Left colon (tissue), 2 donors: ENCODE measurements at places on chromosomes 5 and 9.
A peak's percentile ranks its signal among the peaks of the same experiment; 100 is the strongest.

GRCh38 chr5:130871346-130872086 is 293.5 kb downstream of the HINT1 start:
- DNase-seq = no peak

DNA sequence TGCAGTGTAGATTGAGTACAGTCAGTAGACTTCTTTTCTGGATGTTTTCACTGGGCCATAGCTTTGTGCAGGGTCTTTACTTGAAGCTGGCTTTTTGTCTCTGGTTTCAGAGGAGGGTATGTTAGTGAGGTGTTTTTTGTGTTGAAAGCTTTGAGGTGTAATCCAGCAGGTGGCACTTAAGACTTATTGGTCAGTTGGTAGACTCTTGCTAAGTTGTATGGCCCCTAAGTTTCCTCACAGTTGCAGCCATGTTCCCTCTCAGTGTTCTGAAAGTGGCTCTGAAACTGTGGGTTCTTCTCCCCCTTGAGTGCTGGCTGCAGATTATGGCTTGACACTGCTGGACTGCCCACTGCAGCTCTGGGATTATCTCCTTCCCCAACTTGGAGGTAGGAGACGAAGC is 55.7 kb upstream of the SLC44A1 start:
- no peak for DNase-seq

GRCh38 chr5:106797996-106798395 is 872.7 kb downstream of the EFNA5 start:
- no peak for DNase-seq

DNA sequence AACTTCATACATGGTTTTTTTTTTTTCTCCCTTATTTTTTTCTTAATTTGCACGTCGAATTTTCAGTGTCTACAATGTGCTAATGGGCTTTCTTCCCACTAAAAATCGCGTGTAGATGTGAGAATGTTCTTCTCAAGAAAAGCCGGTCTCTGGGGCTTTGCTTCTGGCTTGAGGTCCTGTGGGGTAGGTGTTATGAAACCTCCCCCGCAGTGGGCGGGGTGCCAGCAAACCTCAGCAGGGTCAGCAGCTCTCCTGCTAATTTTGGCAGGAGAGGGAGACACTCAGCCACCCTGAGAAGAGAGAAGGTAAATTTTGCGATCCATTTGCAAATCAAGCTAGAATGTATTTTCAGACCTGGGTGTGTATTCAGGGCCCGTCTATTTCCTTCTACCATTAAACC is 59.9 kb downstream of the NPR3 start:
- DNase-seq = no peak

DNA sequence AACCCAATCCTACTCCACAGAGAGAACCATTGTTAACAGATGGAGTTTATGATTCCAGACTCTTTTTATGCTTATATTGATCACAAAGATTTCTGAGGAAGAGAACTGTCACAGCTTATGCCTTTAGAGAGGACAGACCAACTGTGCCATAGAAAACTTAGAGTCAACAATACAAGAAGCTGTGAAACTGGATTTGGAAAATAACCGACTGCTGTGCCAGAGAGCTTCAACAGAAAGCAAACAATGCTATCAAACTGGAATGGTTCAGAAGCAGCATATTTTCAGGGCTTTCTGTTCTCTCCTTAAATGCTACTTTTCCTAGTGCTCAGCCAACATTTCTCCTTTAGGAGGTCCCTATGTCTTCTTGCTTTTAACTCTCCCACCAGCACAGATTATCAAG is 5.0 kb downstream of the DCTN4 start:
- DNase-seq = no peak

- DNase-seq = no peak
Observed at GRCh38 chr5:132176987-132177386, 50.7 kb downstream of the P4HA2 start.

- no peak for DNase-seq
Observed at GRCh38 chr5:132114150-132115121, 40.8 kb downstream of the CSF2 start.

- DNase-seq = no peak
Observed at GRCh38 chr9:120841930-120842684, 615 bp downstream of the PSMD5 start.

DNA sequence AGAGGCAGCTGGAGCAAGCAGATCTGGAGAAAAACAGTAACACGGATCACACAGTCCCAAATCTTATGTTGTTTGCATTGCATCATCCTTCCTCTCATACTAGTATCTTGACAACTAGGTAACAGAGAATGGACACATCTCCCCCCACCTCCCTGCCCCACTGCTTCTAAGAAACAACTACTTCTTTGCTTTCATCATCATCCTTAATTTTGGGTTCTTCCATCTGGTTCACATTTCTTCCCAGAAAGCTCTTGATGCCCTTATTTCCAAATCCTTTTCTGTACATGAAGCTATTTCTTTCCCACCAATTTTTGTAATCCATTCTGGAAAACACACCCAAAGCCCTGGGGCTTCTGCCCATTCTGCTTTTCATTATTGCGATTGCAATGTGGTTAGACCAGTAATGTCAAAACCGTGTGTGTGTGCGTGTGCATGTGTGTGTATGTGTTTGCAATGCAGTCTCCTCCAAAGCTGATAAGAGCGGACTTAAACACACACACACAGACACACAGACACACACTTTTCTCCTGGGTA is 254.7 kb upstream of the SLC30A5 start:
- DNase-seq = no peak

DNA sequence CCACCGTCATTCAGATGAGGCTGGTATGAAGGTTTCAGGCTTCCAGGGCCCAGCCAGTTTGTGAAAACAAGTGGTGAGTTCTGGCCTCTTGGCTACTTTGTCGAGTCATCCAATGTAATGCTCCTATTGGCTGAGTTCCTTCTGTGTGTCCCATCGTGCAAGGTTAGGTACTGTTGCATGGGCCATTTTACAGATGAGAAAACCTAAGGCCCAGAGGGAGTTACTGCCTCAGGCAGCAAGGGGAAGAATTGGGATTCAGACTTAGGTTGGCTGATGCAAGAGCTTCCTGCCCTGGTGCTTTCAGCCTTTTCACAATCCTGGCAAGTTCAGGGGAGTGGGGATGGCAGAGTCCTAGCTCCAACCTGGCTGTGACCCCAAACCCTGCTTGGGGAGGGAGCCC is 17.4 kb upstream of the PITX1 start:
- DNase-seq = no peak

DNA sequence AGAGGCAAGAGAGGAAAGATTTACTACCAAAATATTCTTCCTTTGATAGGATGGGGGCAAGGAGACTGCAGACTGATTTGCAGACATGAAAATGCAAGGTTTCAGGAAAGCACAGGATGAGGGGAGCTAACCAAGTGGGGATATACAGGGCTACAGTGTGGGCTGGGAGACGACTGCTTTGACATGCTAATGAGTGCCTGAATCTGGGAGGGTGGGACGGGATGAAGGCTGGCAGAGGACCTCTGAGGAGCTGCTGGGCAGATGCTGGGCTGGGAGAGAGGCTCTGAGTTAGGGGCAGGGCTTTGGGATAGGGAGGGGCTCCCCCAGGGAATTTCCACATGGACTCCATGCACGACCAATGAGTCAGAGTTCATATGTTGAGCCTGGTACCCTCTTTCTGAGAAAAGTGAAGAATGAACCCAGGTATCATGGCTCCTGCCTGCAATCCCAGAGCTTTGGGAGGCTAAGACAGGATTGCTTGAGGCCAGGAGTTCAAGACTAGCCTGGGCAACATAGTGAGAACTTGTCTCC is 4.9 kb upstream of the CPLX2 start:
- DNase-seq = no peak

DNA sequence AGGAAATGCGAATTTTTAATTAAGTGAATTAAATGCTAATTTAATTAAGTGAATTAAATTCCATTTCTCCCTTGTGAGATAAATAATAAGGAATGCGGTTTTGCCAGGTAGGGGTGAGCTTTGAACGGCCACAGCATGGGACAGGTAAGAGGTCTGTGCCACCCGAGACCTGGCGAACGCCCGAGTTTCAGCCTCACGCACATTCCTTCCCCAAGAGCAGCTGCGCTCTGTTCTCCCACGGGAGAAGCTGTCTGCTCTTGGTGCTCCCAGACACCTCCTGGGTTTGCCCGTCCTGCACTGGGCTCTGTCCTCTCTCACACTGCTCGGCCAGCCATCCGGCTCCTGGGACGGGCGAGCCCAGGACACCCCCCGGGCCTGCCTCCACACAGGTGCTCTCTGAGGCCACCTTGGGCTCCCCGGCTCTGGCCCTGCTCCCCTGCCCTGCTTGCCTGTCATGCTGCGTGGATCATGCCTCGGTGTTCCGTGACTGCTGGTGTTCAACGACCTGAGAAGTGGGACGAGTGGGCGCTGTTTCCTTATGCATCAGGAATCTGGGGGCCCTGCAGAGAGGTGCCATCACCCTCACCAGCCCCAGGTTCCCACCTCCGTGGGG is 13.7 kb upstream of the CAMSAP1 start:
- DNase-seq = no peak

- no peak for DNase-seq
Observed at GRCh38 chr9:79809931-79810330, 238.2 kb downstream of the TLE4 start.

- DNase-seq = no peak
Observed at GRCh38 chr5:75659791-75660450, 48.7 kb downstream of the ANKDD1B start.

DNA sequence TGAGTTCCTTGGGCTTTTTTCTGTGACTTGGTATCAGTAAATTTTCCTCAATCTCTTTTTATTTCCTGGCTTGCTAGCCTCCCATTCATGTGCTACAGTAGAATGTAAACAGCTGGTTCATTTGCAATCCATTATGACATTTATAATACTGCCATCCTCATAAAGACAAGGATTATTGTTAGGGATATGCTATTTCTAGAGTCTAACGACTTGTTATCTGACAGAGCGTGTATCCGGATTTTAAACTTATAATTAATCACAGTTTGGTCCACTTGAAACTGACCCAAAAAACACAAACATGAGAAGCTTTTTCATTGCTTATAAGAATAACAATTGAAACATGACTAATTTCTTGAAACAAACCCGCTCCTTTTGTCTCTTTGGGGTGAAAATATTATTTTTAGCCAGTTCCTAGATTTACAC is 585.8 kb downstream of the TLE4 start:
- DNase-seq = no peak

GRCh38 chr9:69243116-69243515 is 69.0 kb downstream of the TJP2 start:
- no peak for DNase-seq

GRCh38 chr9:88076286-88077070 is 61.8 kb downstream of the SPATA31C2 start:
- DNase-seq = peak; percentile 90

DNA sequence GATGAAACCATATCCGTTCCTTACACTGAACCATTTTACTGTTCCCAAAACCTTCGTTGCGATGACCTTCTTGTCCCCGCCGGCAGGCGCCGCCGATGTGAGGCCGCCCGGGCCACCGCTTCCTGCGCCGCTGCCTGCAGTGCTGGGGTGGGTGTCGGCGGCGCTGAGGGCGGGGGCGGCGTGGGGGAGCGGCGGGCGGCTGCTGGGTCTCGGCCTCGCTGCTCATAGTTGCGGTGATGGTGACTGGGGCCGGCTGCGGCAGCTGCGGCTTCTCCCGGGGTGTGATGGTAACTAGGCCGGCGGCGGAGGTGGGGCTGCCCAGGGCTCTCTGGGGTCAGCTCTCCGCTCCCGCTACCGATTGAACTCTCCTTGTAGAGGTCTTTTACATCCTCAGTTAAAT is 14.1 kb upstream of the OR2S2 start:
- DNase-seq = no peak

- peak; percentile 8 for DNase-seq
Observed at GRCh38 chr5:132237141-132237540, 9.5 kb upstream of the P4HA2 start.

- DNase-seq = no peak
Observed at GRCh38 chr5:146490089-146490843, 25.7 kb downstream of the GPR151 start.

- no peak for DNase-seq
Observed at GRCh38 chr9:82810915-82811314, 252.0 kb downstream of the RASEF start.

DNA sequence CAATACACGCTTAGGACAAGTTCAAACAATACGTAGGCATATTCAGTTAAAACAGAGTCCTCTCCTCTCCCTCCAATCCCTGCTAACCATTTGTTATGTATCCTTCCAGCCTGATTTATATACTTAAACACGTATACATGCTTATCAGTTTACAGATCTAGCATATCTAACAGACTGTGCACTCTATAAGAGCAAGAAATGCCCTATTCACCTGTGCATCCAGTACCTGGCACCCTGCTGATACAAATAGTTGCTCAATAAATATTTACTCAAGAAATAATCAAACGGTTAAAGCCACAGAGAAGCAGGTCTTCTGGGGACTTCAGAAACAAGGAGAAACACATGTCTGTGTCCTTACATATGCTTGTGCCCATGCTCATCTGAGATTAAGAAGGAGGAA is 55.9 kb downstream of the MLLT3 start:
- DNase-seq = no peak

DNA sequence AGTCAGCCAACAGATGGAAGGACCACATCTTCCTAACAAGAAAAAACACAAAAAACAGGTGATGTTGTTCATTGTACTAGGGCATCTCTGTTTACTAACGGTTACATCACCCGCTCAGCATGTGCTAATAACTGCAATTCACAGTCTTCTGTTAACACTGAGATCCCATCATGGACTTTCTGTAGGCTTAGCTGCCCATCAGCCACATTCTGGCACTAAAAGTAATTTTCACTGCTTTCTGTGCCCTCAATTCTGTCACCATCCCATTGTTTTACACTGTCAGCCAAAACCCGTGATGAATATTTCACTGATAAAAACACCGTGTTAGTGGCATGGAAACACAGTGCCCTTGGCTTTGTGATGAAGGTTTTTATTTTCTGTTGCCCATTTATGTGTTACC is 64.6 kb downstream of the CAST start:
- DNase-seq = no peak

DNA sequence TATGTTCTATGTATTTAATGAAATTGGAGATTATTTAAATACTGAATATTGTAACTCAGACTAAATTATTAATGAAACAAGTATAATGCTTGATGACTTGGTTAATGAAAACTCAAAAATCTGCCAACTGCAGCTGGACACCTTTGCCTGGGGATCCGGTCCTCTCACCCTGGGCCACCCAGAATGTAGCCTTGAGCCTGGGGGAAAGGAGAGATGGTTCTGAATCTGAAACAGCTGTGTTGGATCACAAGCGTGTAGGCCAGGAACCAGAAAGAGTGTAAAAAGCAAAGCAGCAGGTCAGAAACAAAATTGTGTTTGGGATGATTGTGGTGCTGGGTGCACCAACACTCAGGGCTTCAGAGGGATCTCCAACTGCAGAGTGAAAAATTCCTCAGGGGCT is 38.5 kb downstream of the ADAMTS16 start:
- no peak for DNase-seq

DNA sequence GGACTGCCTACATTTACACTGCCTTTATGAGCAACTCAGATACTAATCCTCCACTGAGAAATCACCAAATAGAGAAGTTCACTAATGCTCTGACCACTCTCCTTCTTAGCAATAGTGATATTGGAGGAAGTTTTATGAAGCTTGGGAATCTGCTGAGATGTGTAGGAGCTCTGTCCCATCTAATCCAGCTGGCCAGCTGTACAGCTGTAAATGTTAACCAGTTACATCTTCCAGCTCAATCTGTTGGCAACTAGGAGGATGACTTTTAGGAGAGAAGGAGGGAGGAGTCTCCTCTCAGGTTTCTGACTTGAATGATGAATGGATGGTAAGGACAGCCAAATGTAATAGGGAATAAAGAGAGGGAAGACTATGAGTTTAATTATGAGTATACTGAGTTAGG is 36.3 kb upstream of the LRRC19 start:
- DNase-seq = no peak
